ENCODE measurements at places on chromosomes 12 and 14. TPM values are rescaled to one million over a fixed set of nuclear protein-coding genes. Genes with fewer than 3 reads are reported as not detected.

PPM1H gene
- polyA plus RNA-seq: 3.9 TPM

ZNF385A gene
- 0.46 TPM for polyA plus RNA-seq

RTL1 gene
- not detected for polyA plus RNA-seq

PRIM1 gene
- polyA plus RNA-seq: 41.5 TPM

KRT72 gene
- polyA plus RNA-seq: not detected

RASAL1 gene
- 0.14 TPM for polyA plus RNA-seq

CCDC92 gene
- polyA plus RNA-seq: 12.4 TPM

GOLT1B gene
- 170 TPM for polyA plus RNA-seq

SYCP3 gene
- 3.4 TPM for polyA plus RNA-seq

INHBE gene
- polyA plus RNA-seq: 2.3 TPM

MOAP1 gene
- polyA plus RNA-seq: 225 TPM

NINJ2 gene
- not detected for polyA plus RNA-seq

CCDC38 gene
- not detected for polyA plus RNA-seq

POTEG gene
- not detected for polyA plus RNA-seq

MYF6 gene
- polyA plus RNA-seq: not detected

TAS2R30 gene
- polyA plus RNA-seq: 0.53 TPM

RFX4 gene
- polyA plus RNA-seq: not detected

ALG10B gene
- polyA plus RNA-seq: 5.7 TPM

ADGRD1 gene
- polyA plus RNA-seq: 1.7 TPM

KITLG gene
- polyA plus RNA-seq: 6.2 TPM

OVCH1 gene
- 0.83 TPM for polyA plus RNA-seq

ASPG gene
- 1.4 TPM for polyA plus RNA-seq

OSGEP gene
- polyA plus RNA-seq: 248 TPM

CYP46A1 gene
- 5.4 TPM for polyA plus RNA-seq

FAM186B gene
- polyA plus RNA-seq: not detected

CRIP1 gene
- polyA plus RNA-seq: 0.82 TPM

C12orf60 gene
- polyA plus RNA-seq: 3.8 TPM

FGF23 gene
- polyA plus RNA-seq: not detected

TEX52 gene
- not detected for polyA plus RNA-seq

PPP1R1A gene
- 29.6 TPM for polyA plus RNA-seq

TTC7B gene
- polyA plus RNA-seq: 19.9 TPM
